ENCODE measurements at places on chromosomes 11 and 22.

GRCh38 chr22:38317122-38317994, at the start of gene CSNK1E:
Gene CSNK1E (minus strand): TSS chr22:38317433. CDS start chr22:38314157, 3,276 bp downstream.
- DNase-seq, result peak; percentile 73

GRCh38 chr22:42562684-42563083, 8.9 kb downstream of the SERHL2 start:
- no peak for DNase-seq

GRCh38 chr11:122391049-122391448, 264.5 kb upstream of the UBASH3B start:
- no peak for DNase-seq

DNA sequence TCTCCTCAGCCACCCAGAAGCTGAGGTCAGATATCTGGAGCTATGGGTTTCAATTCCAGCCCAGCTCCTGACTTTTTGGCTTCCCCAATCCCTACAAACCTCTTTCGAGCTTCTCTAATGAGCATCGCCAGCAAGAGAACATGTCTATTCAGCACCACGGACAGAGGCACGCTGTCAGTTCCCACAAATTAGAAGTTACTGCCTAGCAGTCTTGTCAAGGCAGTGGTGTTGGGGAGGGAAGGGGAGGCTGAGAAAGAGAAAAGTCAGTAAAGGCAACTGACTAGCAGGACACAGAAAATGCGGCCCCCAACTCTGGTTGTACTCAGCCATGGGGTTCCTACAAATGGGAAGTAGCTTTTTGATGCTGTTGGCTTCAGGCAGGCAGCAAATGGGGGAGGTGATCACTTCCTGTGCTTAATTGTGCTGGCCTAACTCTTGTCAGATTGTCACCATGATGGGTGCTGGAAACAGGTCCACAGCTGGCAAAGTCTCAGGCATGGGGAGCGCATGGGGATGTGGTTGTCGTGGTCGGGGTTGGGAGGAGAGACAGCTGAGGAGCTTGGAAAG, 205.9 kb downstream of the ST3GAL4 start:
- DNase-seq, result peak; percentile 37

GRCh38 chr11:130483124-130483523, 34.7 kb downstream of the ADAMTS15 start:
- DNase-seq, result no peak

DNA sequence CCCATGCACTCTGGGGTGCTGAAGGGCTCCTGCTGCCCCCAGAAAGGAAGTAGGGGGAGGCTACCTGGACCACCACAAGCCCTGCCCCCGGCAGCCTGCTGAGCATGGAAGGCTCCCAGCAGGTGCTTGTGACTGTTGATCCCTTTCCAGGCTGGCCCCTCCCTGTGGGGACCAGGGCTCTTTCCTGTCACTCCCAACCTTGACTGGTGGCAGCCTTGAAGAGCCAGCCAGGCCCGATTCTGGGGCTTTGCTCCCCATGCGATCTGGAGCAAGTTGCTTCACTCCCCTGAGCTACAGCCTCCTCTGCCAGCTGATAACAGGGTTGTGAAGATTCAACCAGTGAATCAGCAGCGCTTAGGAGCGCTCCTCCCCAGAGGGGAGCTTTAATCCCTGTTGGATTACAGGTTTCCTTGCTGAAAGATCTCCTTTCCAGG, 4.6 kb upstream of the CST6 start:
- DNase-seq, result no peak

GRCh38 chr11:26575946-26576345, 3.9 kb upstream of the MUC15 start:
- no peak for DNase-seq

DNA sequence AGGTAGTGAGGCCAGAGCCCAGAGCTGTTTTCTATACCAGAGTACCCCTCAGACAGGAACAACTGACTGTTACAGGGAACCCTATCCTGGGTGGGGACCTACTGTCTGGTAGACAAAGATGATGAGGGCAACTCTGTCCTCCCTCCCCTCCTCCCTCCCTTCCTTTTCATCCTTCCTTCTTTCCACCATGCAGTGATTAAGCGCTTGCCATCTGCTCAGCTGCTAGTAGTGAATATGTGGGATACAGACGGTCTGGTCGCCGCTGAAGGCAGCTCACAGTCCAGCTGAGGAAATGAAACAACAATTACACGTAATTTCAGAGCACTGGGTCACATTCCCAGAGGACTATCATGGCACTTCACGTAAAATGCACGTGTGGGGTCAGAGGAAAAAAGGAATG, 597.1 kb downstream of the BUD13 start:
- DNase-seq, result no peak

- no peak for DNase-seq
Observed at GRCh38 chr11:77791301-77791700, 29.2 kb downstream of the RSF1 start.

DNA sequence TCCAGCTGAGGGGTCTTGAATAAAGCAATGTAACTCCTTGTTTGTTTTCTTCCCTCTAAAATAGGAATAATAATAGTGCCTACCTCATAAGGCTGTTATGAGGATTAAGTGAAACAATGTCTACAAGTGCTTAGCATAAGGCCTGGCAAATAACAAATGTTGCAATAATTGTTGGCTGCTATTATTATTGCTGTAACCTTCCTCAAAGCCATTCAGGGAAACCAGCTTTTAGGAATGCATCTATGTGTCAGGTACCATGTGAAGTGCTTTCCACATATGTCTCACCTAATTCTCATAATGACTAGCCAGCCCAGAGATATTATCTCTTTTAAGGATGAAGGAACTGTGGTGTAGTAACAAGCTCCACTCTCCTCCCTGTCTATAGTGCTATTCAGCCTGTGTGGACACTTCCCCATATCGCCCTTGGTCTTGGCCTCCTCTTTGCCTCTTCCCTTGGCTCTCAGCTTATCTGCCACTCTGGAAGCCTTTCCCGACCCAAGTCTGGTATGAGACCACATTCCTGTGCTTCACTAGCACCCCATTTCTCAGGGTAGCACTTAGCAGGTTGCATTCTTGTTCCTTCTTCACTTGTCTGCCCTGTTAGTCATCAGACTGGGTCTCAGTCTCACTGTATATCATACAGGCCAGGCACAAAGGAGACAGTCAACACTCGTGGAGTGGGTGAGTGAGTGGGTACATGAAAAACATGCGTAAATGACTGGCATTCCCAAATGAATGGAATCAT, 23.8 kb downstream of the CSNK2A3 start:
- no peak for DNase-seq

- no peak for DNase-seq
Observed at GRCh38 chr22:39594411-39594810, 23.9 kb downstream of the CACNA1I start.

DNA sequence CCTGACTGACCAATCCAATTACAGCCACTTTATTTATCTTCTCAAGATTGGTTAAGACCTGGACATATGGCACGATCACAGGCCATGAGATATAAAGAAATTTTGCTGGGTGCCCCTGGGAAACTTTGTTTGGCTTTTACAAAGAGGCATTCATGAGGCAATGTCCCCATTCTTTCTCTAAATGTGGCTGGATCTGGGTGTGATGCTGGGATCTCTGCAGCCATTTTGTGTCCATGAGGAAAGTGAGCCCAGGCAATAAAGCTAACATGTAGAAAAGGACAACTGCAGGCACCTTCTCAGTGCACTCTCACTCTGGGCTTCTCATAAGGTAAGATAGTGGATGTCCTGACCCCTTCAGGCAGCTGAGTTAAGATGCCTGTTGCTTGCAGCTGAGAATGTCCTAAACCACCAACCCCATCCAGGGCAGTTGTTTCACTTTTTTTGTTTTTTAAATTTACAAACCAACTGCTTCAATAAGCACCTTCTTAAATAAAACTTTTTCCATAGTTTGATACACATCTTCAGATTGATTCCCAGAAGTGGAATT, 372.3 kb downstream of the MIAT start:
- DNase-seq, result no peak

DNA sequence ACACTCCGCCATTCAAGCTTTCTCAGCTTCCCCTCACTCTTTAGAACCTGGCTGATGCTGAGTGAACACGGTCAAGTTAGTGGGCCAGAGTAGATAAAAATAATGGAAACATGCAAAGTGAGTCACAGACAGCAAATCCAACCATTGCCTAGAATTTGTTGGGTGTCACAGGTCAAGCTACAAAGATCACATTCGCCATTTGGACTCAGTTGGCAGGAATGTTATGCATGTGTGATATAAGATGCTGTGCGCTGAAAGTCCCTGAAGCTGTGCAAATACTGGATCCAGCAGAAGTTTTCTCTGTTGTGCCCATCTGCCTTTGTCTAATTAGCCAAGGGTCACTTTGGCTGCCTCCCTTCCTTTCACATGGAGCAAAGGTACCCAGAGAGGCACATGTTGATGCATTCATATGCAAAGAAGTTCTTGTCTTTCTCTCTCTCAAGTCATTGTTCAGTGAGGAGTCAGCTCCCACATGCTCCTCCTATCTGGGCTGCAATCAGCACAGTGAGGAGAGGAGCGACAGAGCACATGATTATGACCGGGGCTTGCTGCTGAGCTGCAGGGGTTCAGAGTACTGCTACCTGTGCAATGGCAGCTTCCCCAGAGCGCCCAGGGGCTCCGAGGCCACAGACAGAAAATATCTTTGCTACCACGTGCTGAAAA, 39.7 kb downstream of the FLI1 start:
- DNase-seq, result no peak

DNA sequence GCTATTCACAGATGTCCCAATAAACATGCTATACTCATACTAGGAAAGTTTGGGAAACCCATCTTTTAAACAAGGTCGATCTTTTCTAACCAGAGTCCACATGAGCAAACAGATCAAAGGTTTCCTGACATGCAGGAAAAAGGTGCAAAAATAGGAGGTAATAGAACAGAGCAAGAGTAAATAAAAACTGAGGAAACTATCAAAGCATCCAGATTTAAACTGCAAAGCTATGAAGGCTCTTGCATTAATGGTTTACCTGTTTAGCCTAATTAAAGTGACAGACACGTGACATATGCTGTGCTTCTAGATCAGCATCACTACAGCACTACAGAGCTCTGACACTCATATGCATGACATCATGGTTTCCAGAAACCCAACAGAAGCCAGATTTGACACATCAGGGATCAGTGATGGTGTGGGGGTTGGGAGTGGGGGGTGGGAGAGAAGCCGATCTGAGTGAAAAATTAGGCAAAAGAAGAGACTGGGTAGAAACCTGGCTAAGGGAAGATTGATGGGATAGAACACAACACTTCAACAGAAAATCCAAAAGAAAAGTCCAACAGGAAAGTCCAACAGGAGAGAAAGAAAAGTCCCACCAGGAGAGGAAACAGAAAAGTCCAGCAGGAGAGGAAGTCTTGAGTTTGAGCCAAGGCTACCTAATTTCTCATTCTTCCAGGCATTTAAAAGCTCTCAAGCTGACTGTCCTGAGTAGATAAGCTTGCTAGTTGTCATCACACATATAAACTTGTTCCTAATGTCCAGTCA, 262.3 kb downstream of the SOX6 start:
- no peak for DNase-seq

- no peak for DNase-seq
Observed at GRCh38 chr22:23143119-23143518, 1.3 kb upstream of the RSPH14 start.

Measured in stimulated activated CD4-positive, alpha-beta T cell treated with anti-CD3 and anti-CD28 coated beads, Interleukin-2, amount 100 ng/mL, for 24 hours (primary cell).